Activated naive CD4-positive, alpha-beta T cell treated with anti-CD3 and anti-CD28 coated beads, Interleukin-2, amount 10 ng/mL, durations not matched to agents 7 days and 5 days (primary cell): ENCODE measurements at places on chromosomes 16 and 17.

GRCh38 chr16:62965831-62966230 lies 929.6 kb upstream of the CDH8 start:
- DNase-seq, result no peak

GRCh38 chr16:85055493-85056210 lies 28.1 kb downstream of the KIAA0513 start:
- DNase-seq, result peak; percentile 91

- DNase-seq, result peak; percentile 73
Observed at GRCh38 chr17:4565209-4566141, 5.1 kb upstream of the GGT6 start.

DNA sequence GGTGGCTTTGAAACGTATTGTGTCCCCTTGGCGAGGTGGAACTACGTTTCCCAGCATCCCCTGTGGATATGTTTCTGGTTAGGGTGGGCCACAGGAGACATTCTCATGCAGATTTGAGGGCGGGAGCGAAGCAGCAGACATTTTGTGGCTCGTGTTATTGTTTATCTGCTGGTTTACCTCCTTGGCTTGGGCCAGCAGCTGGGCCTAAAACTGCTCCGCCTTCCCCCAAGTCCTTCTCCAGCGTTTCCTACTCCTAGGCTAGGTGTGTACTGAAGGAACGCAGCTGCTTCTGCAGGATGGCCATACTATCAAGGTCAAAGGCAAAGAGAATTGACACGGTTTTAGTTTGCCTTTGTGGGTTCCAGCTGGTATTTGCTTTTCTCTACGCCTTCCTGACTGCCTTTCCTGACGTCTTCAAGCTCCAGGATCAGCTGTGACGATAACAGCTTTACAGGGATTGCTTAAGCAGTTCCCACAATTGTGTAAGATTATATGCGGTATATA lies 17.2 kb upstream of the WSB1 start:
- no peak for DNase-seq

DNA sequence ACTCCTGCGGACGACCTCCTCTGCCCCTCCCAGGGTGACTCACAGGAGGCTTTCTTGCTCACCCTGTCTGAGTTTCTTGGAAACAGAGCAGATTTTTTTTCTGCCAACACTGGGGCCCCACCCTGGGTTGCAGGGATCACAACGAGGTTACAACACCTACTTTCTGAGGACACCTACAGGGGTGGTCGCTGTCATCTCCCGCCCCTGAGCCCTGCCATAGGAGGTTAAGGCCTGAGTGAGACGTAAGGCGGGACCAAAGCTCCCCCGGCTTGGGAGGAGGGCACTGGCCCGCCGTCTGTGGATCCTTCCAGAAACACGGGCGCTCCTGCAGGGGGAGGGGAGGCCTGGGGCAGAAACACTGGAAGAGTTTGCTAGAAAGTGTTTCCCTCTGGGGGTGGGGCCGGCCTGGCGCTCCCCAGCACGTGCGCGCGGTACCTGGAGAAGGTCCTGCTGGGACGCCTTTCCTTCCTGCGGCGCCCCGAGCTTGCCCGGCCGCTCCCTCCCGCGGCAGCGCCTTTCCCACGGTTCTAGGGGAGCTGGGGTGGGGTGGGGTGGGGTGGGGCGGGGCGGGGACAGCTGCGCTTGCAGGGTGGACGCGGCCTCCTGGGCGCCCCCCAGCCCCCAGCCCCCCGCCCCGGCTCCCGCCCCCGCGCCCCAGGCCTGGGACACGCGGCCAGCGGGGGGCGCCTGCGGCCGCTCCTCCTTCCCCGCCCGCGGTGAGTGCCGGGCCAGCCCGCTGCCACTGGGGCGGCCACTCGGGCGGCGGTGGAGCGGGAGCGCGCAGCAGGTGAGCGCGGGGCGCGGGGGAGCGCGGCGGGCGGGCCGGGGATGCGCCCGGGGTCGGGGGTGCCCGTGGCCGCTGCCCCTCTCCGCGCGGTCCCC lies 20.7 kb upstream of the ADCY7 start:
- peak; percentile 74 for DNase-seq

GRCh38 chr17:13182450-13182849 lies 164.6 kb upstream of the ELAC2 start:
- DNase-seq, result no peak

GRCh38 chr16:70703835-70704381 lies 18.1 kb upstream of the MTSS2 start:
- no peak for DNase-seq

DNA sequence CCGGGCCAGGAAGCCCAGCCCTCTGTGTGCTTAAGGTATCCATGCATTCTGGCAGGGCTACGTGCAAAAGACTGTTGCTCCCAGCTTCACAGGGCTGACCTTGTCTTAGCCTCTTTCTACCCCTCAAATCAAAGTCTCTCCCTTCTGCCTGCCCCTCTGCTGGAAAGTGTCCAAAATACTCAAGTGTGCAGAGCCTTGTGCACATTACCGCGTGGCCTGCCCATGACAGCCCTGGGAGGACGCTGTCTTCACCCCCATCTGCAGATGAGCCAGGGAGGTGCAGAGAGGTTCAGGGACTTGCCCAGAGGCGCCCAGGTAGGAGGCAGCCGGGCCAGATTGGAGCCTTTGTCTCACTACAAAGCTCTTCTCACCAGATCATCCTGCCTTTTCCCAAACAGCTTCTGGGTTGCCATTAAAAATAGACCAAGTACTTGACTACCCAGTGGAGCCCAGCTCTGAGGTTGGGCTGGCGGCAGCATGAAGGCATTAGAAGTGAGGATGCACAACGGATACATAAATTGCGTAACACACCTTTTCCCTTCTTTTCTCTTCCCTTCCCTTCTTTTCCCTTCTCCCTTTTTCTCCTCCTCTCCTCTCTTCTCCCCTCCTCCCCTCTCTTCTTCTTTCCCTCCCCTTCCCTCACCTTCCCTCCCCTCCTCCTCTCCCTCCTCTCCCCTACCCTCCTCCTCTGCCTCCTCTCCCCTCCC lies 3.5 kb downstream of the CACNG4 start:
- DNase-seq, result no peak

DNA sequence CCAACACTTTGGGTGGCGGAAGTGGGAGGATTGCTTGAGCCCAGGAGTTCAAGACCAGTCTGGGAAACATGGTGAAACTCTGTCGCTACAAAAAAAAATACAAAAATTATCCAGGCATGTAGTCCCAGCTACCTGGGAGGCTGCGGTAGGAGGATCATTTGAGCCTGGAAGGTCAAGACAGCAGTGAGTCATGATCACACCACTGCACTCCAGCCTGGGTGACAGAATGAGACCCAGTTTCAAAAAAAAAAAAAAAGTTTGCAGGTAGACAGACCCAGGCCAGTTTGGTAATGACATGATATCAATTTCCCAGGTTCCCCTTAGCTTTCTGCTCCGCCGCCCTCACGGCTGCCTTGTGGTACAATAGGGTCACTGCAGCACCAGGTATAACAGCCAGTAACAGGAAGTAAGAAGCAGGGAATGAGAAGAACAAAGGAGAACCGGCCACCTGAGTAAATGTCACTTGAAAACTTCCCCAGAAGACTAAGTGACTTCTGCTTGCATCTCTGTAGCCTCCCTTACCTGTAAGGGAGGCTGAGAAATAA lies 201.2 kb upstream of the HSBP1 start:
- no peak for DNase-seq

GRCh38 chr16:57755061-57755684 lies 19.6 kb downstream of the KATNB1 start:
- DNase-seq, result no peak

- no peak for DNase-seq
Observed at GRCh38 chr16:66020046-66020445, 346.4 kb upstream of the CDH5 start.

GRCh38 chr17:56142781-56143180 lies 10.5 kb upstream of the ANKFN1 start:
- DNase-seq, result no peak

- no peak for DNase-seq
Observed at GRCh38 chr17:49547566-49547965, 28.1 kb upstream of the NXPH3 start.

- peak; percentile 25 for DNase-seq
Observed at GRCh38 chr16:46961373-46962353, 11.8 kb downstream of the DNAJA2 start.

GRCh38 chr17:37450112-37450511 lies 39.6 kb upstream of the DUSP14 start:
- DNase-seq, result no peak

DNA sequence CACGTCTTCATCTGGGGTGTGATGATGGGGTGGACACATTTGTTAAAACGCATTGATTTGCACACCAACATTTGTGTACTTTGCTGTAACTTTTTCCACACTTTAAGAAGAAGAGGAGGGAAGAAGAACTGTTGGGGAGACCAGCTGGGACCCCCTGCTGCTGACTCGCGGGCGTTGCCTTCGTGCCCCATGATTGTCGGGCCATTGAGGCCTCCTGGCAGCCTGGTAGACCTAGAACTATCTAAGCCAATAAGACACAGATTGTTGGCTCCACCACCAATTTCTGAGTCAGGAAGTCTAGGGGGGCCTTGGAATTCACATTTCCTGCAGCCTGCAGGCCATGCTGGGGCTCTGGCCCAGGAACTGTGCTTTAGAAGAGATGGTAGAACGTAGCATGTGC lies 105.5 kb downstream of the TNFRSF13B start:
- DNase-seq, result no peak

DNA sequence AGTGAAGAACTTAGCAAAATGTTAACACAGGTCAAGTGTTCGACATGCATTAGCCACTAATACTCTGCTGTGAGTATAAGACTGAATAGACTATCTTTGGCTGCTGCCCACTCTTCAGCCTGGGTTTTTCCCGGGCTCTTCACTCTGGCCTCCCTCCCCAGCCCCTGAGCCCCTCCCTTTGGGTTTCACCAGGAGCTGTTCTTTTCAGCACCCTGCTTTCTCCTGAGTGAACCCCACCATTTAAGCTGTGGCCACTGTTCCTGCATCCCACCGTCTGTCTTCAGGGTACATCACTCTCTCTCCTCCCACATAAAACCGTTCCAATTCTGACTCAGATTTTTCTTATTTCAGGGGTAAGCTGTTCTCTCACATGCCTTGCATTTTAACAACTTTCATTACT lies 92.0 kb upstream of the ASIC2 start:
- DNase-seq, result no peak

DNA sequence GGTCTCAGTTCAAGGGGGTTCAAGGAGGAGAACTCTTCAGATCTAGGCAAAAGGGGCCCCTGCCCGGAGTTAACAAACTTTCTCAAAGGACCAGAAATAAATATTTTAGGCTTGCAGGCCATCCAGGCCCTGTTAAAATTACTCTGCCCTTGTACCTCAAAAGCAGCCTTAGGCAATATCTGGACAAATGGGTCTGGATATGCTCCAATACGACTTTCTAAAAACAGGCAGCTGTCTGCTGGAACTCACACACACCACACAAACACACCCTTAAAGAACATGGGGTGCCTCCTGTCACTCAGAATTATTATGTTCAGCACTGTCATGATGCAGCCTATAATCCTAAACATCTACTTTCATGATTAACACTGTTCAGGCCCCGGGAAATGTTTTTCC lies 75.5 kb downstream of the TMEM132E start:
- no peak for DNase-seq

DNA sequence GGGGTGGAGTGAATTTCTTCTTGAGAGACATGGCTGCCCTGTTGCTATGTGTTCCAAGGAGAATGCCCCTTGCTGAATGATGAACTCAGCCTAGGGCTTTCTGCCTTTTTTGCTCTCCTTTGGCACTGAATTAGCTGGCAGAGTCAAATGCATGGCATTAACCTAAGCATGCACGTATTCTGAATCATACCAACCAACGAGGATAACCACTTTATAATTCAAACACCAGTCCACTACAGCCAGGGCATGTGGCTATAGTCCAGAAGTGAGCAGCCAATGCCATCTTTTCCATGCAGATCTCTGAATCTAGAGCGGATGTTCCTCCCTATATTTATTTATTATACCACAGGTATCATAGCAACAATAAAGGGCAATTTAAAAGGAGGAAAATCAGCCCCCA lies 15.7 kb downstream of the TMIGD1 start:
- DNase-seq, result no peak

DNA sequence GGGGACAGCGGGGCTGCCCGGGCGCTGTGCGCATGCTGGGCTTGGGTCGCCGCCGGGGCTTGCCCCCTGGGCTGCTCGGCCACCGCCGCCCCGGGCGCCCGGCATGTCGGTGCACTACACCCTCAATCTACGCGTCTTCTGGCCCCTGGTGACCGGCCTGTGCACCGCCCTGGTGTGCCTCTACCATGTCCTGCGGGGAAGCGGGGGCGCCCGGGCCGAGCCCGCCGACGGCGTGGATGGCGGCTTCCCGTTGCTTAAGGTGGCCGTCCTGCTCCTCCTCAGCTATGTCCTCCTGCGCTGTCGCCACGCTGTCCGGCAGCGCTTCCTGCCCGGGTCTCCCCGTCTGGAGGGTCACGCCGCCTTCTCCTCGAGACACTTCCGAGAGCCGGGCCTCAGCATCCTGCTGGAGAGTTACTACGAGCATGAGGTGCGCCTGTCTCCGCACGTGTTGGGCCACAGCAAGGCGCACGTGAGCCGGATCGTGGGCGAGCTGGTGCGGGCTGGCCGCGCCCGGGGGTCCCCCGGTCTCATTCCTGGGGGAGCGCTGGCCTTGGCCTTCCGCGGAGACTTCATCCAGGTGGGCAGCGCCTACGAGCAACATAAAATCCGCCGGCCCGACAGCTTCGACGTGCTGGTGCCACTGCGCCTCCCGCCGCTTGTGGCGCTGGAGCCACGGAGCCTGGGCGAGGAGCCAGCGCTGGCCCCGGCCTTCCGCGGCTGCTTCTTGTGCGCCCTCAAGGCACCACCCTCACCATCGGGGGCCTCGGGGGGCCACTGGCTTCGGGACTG lies 789 bp downstream of the ITPRIPL2 start:
- DNase-seq, result no peak

GRCh38 chr17:50056217-50056960 lies 479 bp downstream of the ITGA3 start:
- peak; percentile 76 for DNase-seq

DNA sequence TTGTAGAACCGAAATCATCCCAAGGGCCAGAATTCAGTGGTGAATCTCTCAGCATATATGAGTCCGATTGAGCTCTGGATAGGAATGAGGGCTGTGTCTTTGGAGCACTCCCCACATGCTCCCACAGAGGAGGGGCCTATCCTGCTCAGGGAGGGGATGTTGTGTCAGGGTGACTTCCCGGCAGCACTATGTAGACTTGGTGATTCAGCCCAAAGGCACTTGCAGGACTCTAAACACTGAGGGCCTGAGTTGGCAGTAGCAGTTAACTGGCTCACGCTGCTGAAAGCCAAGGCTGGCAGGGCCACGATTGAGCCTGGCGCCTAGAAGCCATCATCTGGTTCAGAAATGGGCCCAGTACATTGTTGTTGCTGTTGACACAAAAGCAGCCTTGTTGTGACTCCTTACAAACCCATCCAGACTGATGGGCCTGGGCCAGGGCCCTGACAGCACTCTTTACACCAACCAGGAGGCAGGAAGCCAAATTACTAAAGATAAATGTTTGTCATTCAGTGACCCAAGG lies 31.9 kb downstream of the NMT1 start:
- DNase-seq, result no peak

DNA sequence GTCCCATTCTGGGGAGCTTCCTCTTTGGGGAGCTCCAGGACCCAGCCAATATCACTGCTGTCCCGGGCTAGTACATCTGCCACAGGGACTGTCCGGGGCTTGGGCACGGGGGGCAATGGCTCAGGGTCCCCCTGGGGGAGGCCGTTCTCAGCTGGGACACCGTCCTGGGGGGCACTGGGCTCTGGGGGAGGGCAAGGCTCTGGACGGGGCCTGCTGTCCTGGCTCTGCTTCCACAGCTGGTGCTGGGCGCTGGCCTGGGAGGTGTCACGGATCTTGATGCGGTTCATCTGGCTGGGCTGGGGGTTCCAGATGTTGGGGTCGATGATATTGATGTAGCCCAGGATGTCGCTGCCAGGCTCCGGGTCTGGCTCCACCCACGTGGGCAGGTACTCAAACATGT lies 26.1 kb downstream of the SLC5A10 start:
- DNase-seq, result no peak
